Stimulated activated CD4-positive, alpha-beta T cell treated with anti-CD3 and anti-CD28 coated beads, Interleukin-1b, Interleukin-23, amount 100 ng/mL, for 1 hour (primary cell): ENCODE measurements at places on chromosomes 7 and 10.

- no peak for DNase-seq
Observed at GRCh38 chr7:35530124-35531109, 164.5 kb downstream of the HERPUD2 start.

DNA sequence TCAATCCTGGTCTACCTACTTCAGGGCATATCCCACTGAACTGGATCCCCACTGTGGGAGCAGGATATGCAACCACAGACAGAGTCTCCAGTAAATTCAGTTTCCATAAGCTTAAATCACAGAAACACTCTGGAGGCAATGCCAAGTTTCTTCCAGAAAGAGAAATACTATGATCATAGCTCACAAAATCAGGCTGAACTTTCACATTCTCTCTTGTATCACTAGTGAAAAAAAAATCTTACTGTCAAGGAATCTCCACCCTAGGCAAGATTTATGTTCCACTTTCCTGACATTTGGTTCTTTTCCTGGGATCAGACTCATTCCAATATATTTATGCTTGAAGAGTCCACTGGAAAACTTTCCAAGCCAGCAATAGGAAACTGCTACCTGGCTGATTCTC, 749.0 kb downstream of the SUGCT start:
- no peak for DNase-seq

GRCh38 chr10:130483691-130484467, 347.7 kb downstream of the GLRX3 start:
- DNase-seq: no peak

GRCh38 chr7:157896774-157897555, 560.2 kb downstream of the DNAJB6 start:
- no peak for DNase-seq

GRCh38 chr7:157877298-157878090, 540.7 kb downstream of the DNAJB6 start:
- no peak for DNase-seq

DNA sequence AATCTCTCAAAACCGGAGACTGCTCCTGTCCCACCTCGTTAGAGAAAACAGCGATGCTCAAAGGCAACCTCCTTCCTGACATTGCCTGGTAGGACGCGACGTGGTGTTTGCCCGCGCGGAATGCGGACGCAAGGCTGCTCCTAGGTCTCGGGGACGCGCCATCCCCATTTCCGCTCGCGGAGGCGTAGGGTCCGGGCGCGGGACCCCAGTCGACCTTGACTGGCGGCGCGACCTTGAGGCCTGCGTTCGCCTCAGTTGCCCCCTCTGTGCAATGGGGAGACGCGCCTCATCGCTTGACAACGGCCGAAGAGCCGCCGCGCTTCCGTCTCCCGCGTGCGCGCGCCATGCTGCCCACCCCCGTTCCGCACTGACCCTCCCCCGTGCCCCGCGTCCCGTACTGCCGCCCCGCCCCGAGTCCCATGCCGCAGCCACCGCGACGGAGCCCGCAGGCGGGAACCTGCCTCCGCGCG, 412 bp upstream of the PPIA start:
- no peak for DNase-seq

GRCh38 chr7:158827411-158828132, 1.7 kb downstream of the ESYT2 start:
- no peak for DNase-seq

DNA sequence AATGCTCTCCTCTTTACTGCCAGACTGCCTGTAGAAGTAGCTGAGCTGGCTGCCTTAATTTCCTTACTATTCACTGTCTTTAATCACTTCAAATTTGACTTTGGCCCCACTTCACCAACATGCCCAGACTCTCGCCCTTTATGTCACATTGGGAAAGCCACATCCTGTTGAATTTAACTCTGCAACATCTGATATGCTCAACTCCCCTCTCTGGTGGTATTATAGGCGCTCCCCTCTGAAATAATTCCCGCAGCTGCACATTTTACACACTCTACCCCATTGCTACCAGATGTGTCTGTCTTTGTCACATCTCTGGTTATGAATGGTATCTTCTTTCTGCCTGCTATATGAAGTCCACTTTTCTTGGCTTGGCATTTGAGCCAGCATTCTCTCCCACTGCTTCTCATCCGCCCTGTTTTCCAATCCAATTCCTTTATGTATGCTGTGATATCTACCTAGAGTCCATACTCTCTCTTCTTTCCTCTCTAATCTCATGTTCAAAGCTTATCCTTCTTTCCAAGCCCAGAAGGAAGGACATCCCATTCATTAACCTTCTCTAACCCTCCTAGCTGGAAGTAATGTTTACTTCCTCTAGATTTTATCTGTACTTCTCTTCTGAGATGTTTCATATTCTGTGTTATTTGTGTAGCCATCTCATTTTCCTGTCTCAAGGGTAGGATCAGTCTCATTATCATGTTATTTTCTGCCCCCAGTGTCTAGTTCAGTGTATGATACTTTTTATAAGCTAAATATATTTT, 134.5 kb downstream of the ST7 start:
- DNase-seq: no peak

GRCh38 chr10:86965986-86966654, 2.2 kb upstream of the ADIRF start:
- no peak for DNase-seq

DNA sequence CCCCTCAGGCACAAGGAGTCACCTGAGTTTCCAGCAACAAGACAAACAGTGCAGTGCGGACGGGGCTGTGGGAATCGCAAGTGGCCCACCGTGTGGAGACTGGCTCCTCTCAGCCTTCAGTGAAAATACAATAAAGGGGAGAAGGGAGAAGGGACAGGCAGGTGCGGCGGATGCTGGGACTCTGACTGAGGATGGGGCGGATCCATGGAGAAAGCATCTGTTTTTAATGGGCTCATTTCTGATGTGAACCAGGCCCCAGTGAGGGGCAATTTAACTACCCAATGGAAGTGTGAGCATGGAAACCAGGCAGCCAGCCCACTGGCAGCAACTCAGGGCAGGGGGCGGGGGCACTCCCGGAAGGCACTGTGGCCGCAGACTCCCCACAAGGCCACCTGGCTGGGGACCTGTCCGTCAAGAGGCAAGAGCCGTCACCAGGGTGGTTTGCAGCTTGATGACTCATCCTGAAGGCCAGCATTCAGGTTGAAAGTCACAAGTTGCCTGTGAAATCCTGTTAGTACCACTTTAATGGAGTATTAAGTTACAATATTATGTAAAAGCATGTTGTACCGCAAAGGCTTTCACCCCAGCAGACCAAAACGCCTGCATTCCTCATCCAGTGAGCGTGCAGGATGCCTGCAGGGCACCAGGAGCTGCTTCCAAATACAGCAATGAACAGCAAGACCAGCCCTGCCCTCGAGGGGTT, 476.4 kb downstream of the PTPRN2 start:
- no peak for DNase-seq

DNA sequence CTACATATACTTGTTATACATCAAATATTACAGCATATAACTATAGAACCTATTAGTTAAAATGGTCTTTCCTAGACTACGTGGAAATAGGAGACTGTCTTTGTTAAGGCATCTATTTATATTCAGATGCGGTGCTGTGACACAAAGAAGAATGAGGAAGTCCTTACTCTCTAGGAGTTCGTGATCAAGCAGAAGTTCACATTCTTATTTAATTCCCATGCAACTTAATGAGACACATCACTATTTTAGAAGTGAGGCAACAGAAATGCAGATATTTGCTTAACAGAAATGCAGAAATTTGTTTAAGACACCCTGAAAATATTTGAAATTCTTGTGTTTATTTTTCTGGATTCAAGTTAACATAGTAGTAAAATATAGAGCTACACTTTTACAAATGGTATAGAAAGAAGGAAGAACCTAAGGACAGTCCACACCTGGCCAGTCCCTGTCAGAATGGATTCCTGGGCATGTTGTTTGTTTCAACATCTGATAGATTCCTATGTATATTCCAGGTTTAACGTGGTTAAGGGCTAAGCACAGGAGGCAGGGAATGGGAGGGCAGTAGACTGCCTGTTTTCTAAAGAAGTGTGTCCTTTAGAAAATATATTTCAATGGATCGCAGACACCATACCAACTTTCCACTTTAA, 70.6 kb upstream of the NXPH1 start:
- no peak for DNase-seq

DNA sequence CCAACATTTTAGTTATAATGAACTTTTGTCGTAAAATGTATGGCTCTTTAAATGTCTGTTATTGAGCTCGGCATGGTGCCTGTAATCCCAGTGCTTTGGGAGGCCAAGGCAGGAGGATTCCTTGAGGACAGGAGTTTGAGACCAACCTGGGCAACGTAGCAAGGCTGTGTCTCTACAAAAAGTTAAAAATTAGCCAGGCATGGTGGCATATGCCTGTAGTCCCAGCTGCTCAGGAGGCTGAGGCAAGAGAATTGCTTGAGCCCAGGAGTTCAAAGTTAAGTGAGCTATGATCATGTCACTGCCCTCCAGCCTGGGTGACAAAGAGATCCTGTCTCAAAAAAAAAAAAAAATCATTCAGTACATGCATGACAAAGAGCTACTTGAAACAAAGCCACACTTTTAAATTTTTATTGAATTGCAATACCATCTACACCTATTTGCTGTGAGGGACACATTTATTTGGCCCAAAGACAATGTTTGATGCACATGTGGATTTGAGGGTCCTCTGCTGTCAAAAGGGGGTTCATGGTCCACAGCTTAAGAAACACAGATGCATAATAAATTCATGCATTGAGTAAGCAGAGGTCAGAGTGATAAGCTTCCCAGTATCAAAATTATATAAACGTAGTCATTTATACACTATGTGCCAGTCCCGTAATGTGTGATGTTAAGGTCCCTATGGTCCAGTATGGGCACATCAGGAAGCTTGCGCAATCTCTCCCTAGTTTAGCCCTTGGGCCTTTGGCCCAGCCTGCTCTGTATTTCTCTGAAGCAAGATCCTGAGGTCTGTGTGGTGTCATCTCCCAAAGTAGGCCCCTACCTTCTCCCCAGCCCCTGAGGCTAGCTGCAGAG, 4.4 kb upstream of the MALSU1 start:
- DNase-seq: no peak

DNA sequence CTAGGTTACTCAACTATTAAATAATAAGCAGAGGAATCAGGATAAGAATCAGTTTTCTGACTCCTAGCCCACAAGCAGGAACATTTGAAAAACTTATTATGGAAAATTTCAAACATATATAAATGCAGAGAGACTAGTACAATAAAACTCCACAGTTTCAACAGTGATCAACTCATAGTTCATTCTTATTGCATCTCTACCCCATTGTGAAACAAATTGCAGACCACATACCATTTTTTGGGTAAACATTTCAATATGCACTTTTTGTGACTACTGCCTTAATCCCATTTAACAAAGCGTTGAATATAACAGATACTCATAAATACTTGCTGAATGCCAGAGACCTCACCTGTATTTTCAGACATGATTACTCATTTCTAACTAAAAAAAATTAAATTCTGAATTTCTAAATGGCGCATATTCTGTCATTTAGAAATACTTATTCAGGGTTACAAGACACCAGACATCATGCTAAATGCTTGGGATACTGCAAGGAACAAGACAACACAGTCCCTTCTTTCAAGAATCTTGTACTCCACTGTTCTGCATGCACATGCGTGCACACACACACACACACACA, 11.4 kb downstream of the CDK6 start:
- DNase-seq: no peak

DNA sequence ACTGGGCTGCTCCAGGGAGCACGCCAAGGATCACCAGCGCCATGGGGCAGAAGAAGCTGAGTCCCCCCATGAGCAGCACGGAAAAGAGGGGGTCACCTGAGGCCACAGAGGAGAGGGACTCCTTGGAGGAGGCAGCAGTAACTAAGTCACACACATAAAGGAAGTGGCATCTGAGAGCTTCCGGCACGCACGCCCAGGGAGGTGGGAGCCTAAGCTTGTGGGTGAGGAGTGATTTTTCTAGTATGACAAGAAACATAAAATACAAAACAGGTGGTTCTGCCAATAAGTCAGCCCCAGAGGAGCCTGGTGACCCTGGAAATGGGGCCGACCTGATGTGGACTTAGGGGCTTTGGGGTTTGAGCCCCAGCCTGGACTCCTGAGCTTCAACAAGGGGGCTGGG, 60.8 kb downstream of the CARD11 start:
- no peak for DNase-seq

GRCh38 chr10:70925377-70926225, 37.2 kb upstream of the PCBD1 start:
- no peak for DNase-seq

- DNase-seq: no peak
Observed at GRCh38 chr7:147903536-147904218, 686.9 kb upstream of the C7orf33 start.

DNA sequence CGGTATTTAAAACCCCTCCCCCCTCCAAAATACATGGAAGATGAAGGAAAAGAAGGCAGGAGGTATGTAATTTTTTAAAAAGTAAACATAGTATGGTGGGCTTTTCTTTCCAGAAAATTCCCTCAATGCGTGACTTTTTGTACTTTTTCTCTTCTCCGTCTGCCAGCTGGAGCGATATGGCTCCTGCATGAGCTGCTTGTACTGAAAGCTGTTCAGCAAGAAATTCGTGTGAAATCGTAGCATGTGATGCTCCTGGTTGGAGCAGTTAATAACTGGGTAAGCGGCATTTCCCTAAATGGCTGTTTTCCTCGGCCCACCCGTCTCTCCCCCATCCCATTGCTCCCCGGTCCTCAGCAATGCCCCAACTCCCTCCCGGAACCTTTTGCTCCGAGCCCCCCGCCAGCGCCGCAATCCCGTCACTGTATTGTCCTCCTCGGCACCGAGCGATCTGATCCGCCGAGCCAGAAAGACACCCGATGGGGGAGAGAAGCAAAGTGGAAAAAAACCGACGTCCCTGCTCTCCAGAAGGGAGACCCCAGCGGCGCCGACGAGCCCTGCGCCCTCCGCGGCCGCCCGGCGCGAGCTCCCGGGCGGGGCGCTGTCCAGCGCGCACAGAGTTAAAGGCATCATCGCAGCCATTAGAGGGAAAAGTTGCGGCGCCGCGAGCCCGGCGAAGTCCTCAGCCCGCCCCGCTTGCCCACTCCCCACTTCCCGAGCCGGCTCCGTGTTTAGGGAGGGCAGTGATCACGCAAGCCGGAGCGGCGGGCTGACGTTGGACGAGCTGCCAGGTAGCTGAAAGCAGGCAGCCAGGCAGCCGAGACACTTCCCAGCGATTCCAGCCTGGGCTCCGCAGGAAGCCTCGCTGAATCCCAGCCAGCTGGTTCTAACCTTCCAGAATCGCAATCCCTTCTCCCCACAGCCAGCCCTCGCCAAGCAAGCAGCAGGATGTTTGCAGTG, at the start of gene VSTM2A:
Gene VSTM2A (plus strand): TSS at position 707 of the 957 bp plus-strand sequence. CDS start 356 bp downstream, outside the sequence.
- no peak for DNase-seq

GRCh38 chr7:23014681-23015080, 751 bp upstream of the HYCC1 start:
- no peak for DNase-seq
